PC-9 (cell line): ENCODE measurements at places on chromosomes 16 and 17. TPM values are rescaled to one million over a fixed set of nuclear protein-coding genes. Genes with fewer than 3 reads are reported as not detected.

DNA sequence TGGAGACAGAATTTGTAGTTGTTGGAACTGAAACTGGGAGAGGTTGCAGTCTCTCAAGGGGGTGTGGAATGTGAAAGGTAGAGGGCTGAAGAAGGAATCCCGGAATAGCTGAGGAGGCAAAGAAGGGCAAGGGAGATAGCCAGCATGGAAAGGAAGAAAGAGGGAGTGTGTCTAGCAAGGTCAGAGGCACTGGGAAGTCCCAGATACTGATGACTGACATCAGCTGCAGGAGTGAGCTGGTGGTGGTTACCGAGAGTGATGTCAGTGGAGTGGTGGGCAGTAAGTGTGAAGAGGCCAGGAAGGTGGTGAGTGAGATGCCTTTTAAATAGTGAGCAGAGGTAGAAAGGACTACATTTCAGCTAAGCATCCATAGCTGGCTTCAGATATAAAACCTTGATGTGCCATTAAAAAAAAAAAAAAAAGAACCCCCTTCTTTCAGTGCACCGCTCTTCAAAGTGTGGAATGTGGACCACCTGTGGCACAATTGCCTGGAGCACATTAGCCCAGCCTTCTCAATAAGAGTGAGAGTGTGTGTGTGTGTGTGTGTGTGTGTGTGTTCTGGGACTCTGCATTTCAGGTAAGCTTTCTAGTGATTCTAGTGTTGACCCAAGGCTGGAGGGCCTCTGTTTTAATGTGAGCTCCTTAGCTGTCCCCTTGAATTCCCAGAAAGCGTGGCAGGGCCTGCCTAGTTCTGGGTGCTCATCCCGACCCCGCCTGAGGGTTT is 8.5 kb downstream of the PRMT7 start:
- DNase-seq = no peak

DNA sequence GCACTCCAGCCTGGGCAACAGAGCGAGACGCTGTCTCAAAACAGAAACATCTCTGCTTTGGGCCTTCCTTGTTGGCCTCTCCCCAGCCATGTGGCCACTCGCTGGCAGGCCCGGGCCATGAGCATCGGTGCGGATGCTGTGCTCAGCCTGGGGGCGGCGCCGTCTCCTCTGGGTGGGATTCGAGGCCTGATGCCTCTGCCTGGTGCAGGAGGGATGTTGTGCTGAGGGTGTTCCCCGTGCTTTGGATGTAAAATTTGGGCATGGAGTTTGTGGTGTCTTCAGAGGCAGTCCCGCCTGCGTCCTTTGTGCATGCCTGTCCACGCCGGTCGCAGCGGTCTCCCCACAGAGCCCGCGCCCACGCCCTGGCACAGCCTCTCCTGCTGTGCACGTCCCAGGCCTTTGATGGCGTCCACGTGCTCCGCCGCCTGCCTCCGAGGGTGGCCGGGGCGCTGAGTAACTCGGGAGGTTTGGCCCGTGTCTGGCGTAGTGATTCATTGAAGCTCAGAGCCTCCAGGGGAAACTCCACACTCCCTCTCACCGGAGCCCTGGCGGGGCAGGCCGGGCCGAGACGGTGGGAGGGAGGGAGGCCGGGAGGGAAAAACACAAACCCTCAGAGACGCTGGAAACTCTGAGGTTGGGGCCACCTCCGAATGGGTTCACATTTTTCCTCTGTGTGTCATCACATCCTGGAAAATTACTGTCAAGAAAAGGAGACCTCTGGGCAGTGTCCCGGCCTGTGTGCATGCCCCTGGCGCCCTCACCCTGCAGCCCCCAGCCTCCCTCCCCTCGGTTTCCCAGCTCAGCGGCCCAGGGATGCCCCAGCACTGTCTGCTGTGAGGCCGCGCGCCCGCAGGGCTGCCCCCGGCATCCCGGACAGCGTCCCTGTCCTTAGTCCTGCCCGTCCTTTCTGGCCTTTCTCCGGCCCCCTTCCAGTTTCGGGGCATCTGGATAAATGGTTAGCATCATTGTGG is 19.0 kb downstream of the CENPX start:
- peak; percentile 80 for DNase-seq

- DNase-seq = no peak
These were observed 47.1 kb downstream of the COX10 start for GRCh38 chr17:14116263-14117024.

- no peak for DNase-seq
These were observed 426.0 kb upstream of the CDH11 start for GRCh38 chr16:65547772-65548446.

DNA sequence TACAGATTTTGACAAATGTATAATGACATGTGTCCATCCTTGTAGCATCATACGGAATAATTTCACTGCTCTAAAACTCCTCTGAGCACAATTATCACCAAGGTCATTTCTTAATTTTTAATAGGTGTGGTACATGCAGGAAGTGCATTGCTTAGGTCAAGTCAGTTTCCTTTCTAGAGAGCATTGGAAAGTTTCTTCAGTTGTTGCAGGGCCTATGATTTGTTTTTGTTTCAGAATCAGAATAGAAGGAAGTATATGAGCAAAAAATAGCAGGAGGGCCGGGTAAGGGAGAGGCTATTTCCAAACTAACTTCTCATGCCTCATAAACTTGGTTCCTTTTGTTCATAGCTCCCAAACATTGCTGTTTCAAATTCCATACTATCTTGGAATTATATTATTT is 24.0 kb upstream of the SLFN5 start:
- DNase-seq = no peak

Gene HSD17B2
- not detected in 2 replicates for total RNA-seq

Gene TPSD1
- total RNA-seq = not detected in 2 replicates
